ENCODE measurements at places on chromosomes 5 and 9.
A peak's percentile ranks its signal among the peaks of the same experiment; 100 is the strongest.

DNA sequence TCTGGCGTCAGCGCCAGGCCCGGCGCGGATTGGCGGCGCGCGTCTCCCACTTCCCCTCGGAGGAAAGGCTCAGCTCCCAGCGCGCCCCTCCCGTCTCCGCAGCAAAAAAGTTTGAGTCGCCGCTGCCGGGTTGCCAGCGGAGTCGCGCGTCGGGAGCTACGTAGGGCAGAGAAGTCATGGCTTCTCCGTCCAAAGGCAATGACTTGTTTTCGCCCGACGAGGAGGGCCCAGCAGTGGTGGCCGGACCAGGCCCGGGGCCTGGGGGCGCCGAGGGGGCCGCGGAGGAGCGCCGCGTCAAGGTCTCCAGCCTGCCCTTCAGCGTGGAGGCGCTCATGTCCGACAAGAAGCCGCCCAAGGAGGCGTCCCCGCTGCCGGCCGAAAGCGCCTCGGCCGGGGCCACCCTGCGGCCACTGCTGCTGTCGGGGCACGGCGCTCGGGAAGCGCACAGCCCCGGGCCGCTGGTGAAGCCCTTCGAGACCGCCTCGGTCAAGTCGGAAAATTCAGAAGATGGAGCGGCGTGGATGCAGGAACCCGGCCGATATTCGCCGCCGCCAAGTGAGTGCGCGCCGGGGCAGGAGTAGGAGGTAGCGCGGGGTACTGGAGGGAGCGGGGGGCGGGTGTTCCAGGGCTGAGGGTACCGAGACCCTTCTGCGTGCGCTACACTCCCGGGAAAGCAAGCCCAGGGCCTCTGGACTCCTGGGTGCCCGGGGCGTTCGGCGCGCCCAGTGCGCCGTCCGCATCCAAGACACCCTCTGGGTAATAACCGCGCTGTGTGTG lies at the start of gene MSX2:
MSX2 (plus strand) TSS at position 99 of the 777 bp plus-strand sequence; CDS start at position 177, 78 bp downstream.
- peak within 1 kb of the TSS; percentile 77 for H3K4me3 ChIP-seq
- H3K36me3 ChIP-seq = no peaks in the 10 kb centered on the region
- H3K4me1 ChIP-seq = peaks cover 10% of the 10 kb centered on the region
- DNase-seq = peak; percentile 54

DNA sequence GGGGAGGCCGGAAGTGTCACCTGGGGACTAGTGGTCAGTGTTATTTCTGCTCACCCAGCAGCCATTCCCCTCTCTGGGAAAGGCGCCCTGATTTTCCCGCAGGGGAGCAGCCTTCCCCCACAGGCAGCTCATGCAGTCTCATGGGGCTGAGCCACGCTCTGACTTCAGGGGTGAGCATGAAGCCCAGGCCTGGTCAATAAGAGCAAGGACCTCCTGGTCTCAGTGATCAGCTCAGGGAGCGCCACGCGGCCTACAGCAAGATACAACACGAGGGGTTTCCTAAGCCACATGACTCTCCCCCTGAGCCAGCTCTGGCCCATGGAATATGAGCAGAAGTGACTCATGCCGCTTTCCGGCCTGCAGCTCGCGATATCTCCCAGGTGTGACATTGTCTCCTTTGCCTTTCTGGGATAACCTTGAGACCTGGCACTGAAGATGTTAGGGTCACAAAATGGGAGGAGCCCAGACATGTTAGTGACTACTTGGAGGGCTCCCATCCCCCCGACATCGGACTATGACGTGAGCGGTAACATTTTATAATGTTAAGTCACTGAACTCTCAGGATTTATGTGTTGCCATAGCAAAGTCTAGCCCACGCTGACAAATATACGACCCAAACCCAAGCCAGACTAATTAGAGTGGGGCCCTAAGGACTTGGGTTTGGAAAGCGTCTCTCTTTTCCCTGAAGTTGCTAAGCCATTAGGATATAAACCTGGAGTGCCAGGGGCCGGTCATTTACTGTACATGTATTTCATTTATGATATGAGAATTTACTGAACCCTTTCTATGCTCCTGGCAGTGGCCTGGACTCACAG lies 46.5 kb upstream of the GFPT2 start:
- H3K4me3 ChIP-seq = no peak overlapping the region
- peaks cover 2% of the 10 kb centered on the region for H3K36me3 ChIP-seq
- DNase-seq = no peak

DNA sequence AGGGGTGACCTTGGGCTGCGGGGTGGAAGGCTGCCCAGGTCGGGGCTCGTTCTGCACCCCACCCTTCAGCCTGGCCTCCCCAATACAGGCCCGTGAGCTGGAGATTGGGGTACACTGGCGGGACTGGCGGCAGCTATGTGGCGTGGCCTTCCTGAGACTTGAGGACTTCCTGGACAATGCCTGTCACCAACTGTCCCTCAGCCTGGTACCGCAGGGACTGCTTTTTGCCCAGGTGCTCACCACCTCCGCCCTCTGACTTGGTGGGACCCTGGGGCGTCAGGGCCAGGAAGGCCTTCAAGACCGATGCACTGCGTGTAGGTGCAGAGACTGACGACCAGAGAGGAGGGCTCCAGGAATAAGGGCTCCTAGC lies 10.5 kb downstream of the ZDHHC12 start:
- no peaks in the 10 kb centered on the region for H3K36me3 ChIP-seq
- DNase-seq = no peak
- H3K27ac ChIP-seq = no peak overlapping the region
- no peaks in the 10 kb centered on the region for H3K27me3 ChIP-seq
- H3K4me3 ChIP-seq = no peak overlapping the region

DNA sequence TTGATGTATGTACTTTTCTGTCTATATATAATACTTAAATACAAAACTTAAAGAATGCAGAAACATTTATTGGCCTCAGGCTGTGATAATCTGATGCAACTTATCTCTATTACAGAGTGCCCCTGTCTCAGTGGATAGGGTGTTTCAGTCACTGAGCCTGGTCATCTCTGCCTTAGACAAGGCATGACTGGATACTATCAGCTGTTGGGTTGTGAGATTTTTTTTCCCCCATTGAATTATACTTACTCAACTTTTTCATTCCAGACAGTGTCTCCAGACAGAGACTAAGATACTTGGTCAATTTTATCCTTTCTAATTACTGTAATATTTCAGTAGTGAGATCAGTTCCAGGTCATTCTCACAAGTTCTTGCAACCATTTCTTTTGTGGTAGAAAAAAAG lies 26.7 kb downstream of the XRCC4 start:
- H3K4me3 ChIP-seq = no peak overlapping the region
- H3K27me3 ChIP-seq = no peaks in the 10 kb centered on the region
- no peak for DNase-seq
- H3K36me3 ChIP-seq = no peaks in the 10 kb centered on the region
- no peak overlapping the region for H3K27ac ChIP-seq
- H3K4me1 ChIP-seq = no peaks in the 10 kb centered on the region

DNA sequence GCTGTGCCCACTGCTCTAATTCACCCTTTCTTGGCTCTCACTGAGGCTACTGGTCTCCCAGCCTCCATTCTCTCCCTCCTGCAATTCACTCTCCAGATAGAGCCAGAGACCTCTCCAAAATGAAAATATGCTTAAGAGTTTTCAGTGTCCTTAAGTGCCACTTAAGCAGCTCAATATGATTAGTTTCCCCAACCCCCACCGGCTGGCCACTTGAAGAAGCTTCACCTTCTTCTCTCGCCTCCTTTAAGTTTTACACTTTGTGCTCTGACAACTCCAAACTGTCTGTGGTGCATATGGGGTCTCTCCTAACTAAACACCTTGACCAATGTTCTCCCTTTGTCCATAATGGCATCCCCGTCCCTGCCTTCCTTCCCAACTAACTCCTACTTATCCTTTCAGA lies 53.4 kb downstream of the CDK5RAP2 start:
- DNase-seq = no peak
- no peaks in the 10 kb centered on the region for H3K27me3 ChIP-seq
- H3K36me3 ChIP-seq = peaks cover 64% of the 10 kb centered on the region
- H3K4me3 ChIP-seq = no peak overlapping the region
- H3K27ac ChIP-seq = no peak overlapping the region

- no peak overlapping the region for H3K27ac ChIP-seq
- no peak overlapping the region for H3K4me3 ChIP-seq
- peaks cover 4% of the 10 kb centered on the region for H3K4me1 ChIP-seq
- no peaks in the 10 kb centered on the region for H3K36me3 ChIP-seq
These were observed 7.2 kb upstream of the TMEFF1 start for GRCh38 chr9:100465761-100466160.

- H3K27ac ChIP-seq = no peak overlapping the region
- no peaks in the 10 kb centered on the region for H3K4me1 ChIP-seq
- H3K4me3 ChIP-seq = no peak overlapping the region
- no peaks in the 10 kb centered on the region for H3K27me3 ChIP-seq
- no peak for DNase-seq
These were observed 35.8 kb upstream of the CHD1 start for GRCh38 chr5:98964621-98965020.

DNA sequence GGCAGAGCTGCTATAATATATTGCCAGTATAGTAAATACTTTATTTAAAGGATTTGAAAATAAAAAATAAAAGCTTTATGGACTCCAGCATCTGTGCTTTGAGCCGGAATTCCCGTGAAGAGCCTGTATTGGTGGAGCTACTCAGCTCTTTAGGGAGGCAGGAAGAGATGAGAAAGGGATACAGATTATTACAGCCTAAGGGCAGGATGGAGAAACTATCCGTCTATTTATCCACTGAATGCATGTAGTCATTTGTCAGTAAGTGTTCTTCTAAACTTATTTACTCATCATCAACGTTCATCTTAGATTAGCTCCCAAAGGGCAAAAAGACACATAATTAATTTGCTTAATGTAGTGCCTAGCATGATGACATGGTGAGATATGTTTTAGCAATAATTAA lies 48.4 kb downstream of the SLC1A1 start:
- H3K36me3 ChIP-seq = peaks cover 2% of the 10 kb centered on the region
- H3K27ac ChIP-seq = no peak overlapping the region
- no peak overlapping the region for H3K4me3 ChIP-seq
- H3K4me1 ChIP-seq = peaks cover 7% of the 10 kb centered on the region
- no peaks in the 10 kb centered on the region for H3K27me3 ChIP-seq

Measured in activated T-cell treated with anti-CD3 and anti-CD28 coated beads, Interleukin-2, amount 50 U/mL, for 72 hours (primary cell).